RCC 7860 (cell line): ENCODE measurements at places on chromosomes 13 and 19.

GRCh38 chr13:24502533-24503378 lies 9.8 kb downstream of the PARP4 start:
- DNase-seq, result peak; percentile 45

DNA sequence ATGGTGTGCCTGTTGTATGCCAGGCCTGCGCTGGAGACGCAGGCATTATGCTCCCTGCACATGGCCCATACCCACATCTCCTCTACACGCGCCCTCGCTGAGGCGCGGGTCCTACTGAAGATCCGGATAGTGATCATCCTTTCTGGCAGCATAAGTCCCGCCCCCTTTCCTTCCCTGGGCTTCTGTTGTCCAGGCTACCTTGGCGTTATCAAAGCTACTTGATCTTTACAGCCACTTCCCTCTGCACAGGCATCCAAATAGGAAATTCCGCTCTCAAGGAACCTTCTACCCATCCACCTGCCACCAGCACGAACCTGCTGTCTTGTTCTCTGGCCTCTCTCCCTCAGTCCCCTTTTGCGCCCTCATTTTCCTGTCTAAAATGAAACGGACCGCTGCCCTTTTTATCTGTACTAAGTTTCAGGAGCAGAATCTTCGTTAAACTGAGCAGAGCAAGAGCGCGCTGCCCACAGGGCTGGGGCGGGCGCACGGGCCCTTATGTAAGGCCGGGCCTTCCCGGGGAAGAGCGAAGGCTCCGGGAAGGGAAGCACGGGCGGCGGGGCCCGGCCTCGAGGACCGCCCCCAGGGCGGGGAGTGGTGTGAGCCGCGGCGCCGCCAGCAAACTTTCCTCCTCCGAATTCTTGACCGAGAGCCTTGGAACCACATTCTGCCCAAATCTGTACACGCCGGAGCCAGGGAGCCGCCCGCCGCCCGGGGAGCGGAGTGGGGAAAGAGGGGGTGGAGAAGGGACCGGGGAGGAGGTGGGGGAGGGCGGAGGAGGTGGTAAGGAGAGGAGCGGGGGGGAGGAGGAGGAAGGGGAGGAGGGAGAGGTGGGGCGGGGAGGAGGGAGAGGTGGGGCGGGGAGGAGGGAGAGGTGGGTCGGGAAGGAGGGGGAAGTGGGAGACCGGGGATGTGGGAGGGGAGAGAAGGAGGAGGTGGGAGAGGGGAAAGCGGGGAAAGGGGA lies 920 bp upstream of the UBE2L5 start:
- peak; percentile 42 for DNase-seq

DNA sequence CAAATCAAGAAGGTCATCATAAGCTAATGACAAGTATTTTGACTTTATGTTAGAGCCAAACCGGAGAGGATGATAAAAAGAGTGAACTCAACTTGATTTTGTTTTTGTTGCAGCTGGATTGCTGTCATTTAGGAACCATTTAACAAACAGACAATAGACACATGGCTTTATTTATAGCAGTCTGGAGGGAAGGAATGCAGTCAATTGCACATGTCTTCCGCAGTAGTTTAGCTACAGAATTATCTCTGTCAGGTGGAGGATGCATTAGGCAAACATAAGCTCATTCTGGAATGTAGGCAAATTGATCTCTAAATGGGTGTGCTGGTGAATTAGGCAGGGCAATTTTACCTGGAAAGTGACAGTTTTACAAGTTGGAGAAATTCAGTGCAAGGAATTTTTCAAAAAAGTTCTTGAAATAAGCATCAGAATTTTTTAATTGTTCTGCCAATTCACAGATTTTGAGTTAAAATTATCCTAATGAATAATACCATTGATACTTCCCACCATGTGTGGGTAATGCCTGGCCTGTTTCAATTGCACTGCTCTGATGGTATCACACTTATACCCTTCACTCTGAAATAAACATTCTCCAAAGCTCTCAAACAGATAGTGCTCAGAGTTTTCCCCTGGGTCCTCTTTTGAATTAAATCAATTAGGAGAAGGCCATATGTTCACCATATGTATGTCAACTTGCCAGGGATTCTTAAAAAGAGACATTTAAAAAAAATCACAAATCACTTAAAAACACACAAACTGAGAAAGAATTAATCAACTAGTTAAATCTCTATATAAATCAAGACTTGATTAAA lies 318.3 kb downstream of the NDFIP2 start:
- no peak for DNase-seq

DNA sequence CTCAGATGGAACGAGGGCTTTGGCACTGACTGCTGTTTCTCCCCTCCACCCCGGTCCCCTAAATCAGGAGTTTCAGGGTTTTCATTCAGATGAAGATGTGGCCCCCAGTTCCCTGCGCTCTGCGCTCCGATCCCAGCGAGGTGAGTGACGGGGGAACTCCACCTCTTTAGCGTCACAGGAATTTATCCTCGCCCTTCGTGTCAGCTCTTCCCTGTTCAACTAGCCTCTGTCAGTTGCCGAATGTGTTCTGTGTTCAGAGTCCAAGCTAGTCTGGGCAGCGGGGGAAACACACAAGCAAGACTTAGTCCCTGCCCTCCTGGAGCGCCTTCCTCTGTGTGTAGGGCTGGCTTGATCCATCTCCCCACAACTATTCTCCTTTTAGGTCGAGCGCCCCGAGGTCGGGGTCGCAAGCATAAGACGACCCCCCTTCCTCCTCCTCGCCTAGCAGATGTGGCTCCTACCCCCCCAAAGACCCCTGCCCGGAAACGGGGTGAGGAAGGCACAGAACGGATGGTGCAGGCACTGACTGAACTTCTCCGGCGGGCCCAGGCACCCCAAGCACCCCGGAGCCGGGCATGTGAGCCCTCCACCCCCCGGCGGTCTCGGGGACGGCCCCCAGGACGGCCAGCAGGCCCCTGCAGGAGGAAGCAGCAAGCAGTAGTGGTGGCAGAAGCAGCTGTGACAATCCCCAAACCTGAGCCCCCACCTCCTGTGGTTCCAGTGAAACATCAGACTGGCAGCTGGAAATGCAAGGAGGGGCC lies 1.8 kb downstream of the KMT2B start:
- DNase-seq, result no peak

DNA sequence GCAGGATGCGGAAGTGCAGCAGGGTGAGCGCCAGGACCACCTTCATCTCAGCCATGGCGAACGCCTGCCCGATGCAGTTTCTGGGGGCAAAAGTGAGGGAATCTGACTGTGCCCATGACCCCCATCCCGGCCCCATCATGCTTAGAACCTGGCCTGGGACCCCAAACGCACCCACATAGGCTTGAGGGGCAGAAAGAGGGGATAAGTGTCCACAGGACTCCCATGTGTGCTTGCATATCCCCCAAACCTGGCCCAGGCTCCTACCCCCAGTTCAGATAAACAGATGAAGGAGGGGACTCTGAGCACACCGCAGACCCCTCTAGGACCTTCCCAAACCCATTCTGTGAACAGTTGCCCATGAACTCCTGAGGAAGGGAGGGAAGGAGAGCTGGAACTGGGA lies 16.0 kb upstream of the CYP4F2 start:
- no peak for DNase-seq

DNA sequence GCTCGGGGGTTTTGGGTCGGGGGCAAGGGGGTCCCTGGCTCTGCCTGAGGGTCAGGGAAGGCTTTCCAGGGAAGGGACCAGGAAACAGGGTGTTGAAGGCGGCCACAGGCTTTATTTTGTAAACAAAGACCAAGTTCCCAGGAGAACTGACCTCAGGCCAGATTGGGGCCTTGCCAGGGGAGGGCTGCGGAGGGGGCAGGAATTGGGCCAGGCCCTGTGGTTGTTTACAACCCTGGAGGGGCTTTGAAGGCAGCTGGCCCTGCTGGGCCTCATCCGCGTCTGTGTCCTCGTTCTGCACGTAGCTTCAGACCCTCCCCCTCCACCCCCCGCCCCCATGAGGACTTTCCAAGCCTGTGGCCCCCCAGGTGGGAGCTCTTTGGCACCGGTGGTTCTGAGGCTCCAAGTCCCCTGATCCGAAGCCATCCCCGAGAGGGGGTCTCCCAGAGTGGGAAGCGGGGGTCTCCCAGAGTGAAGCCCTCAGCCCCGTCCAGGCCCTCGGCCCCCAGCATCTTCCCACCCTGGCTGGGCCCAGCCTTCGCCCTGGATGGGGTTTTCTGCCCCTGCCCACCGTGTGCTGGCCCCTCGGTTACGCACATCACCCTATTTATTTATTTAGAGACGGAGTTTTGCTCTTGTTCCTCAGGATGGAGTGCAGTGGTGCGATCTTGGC lies 13.5 kb upstream of the BSG start:
- no peak for DNase-seq

DNA sequence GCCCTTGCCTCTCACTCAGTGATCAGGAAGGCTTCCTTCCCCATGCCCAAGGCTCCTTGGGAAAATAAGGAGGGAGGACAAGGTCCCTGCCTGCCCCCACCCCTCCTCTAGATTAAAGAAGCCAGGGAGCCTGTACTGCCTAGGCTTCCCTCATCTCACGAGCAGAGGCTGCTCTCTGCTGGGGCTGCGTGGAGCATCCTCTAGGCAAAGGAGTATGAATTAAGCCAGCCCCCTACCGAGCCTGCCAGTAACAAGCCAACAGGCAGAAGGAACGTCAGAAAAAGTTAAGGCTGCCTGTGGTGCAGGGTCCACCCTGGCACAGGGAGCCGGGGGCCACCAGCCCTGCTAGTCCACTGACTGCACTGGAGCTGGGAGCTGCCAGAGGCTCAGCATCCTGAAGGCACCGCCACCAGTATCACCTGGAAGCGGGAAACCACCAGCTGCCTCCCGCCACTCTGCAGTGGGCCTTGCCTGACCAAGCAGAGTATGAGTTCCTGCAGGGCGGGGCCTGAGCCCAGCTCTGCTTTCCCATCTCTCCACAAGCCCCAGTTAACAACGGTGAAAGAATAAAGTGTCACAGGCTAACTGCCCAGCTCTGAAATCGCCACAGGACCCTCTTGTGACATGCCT lies 6.8 kb downstream of the NAPA start:
- no peak for DNase-seq

DNA sequence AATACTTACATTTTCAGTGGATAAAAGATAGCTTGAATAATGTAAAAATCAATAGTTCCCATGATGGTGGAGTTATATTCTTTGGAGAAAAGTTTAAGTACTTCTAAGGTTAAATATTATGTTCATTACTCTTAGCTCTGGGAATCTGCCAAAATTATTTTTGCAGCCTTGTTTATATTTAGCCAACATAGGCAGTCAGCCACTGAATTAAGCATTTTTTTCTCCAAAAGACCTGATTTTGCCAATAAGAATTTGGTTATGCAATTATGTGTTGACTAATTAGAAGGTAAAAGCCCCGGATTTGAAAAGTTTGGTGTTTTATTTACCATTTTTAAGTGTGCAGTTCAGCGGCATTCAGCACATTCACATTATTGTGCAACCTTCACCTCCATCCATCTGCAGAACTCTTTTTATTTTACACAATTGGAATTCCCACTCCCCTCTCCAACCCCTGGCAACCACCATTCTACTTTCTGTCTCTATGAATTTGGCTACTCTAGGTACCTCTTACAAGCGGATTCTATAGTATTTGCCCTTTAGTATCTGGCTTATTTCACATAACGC lies 90.1 kb upstream of the C1QTNF9B start:
- DNase-seq, result no peak

GRCh38 chr13:36385489-36385888 lies 39.3 kb upstream of the SPART start:
- DNase-seq, result no peak

DNA sequence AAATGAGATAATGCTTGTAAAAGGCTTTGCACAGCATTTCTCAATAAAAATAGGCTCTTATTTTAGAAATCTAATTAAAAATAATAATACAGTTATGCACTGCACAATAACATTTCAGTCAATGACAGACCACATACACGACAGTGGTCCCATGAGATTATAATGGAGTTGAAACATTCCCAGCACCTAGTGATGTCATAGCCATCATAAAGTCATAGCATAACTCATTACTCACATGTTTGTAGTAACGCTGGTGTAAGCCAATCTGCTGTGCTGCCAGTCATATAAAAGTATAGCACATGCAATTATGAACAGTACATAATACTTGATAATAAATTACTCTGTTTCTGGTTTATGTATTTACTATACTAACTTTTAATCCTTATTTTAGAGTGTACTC lies 12.7 kb upstream of the SERPINE3 start:
- DNase-seq, result no peak

DNA sequence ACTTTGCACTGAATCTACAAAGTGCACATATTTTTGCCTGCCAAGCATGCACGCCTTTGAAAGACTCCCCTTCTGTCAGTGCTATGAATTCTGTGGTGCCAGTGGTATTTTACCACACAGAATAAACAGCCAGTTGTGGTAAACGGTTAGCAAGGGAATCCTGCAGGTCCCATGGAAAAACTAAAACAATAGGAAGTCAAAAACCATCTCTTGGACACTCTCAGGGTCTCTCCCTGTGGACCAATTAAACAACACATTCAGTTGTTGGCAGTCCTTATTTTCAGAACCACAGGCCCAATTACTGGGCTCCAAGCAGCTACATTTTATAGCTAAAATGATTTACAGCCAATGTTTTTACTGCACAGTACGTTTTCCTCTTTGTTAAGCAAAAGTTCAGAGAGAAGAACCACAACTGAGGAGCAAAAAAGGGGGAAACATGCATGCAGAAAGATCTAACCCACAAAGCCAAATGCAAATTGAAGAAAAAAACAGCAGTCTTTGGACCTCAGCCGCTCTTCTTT lies 116.9 kb downstream of the KCTD12 start:
- DNase-seq, result no peak

GRCh38 chr13:46629811-46630413 lies 76.9 kb downstream of the LRCH1 start:
- no peak for DNase-seq

DNA sequence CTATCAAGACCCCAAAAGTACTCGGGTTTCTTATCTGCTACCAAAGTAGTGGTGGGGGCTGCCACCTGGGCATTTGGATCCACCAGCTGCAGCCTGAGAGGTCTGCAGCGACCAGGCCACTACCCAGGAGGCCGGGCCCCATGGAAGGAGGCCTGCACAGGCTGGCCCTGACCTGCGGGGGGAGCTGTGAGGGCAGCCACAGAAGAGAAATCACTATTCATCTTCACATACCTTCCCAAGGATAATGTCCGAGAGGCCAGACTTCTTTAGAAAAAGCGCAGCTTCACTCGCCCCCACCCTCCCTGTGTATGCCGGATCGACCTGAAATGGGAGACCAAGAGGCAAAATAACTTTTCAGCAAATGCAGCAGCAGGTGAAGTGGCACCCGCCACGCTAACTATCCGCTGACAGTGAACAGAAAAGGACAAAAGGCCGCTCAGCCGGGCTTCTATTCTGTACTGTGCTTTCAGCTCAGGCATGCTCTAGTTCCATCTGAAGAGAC lies 30.1 kb downstream of the EPS15L1 start:
- no peak for DNase-seq
